ENCODE measurements at places on chromosomes 4 and X. TPM values are rescaled to one million over a fixed set of nuclear protein-coding genes. Genes with fewer than 3 reads are reported as not detected.

- DNase-seq: no peak
These were observed 175.7 kb upstream of the RASGEF1B start for GRCh38 chr4:81647388-81647787.

DNA sequence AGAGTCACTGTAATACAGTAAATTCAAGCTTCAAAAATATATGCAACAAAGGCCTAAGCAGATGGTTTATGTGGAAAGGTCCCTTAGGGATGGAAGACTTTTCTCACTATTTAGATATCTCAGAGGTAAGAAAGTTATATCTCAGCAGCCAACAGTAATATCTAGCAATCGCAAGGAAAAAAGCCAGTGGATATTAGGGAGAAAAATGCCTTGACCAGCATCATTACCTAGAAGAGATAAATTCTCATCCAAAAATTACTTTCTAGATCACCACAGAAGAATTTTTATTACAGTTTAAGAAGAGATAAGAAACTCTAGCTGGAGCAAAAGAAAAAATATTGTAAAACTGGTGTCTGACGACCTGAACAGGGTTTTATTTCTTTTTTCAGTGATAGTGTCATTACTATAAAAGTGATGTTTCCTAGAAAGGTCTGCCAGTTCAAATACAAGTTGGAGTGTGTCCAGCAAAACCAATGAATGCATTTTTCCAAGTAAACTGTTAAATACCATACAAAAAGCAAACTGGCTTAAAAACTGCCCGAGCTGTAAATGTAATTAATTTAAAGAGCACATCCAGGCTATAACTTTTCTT lies 100.0 kb downstream of the ATP11C start:
- DNase-seq: no peak

- DNase-seq: no peak
These were observed 3.3 kb downstream of the HAND2 start for GRCh38 chr4:173526724-173527102.

DNA sequence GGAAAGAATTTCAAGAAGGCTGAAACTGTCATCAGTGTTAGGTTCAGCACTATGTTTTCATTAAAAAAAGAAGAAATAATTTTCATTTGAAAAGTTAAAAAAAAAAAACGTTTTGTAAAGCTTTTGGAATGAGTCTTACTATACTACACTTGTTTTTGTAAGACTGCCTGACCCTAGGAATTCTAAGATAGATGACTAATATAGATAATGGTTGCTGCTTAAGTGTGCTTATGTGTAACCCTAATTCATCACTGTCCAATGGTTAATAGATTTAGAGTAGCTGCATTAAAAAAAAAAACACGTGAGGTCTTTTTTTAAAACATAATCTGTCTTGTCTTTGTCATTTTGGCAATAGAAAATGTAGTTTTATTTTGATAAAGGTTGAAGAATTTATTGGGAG lies 323.2 kb downstream of the IL1RAPL1 start:
- DNase-seq: no peak

DNA sequence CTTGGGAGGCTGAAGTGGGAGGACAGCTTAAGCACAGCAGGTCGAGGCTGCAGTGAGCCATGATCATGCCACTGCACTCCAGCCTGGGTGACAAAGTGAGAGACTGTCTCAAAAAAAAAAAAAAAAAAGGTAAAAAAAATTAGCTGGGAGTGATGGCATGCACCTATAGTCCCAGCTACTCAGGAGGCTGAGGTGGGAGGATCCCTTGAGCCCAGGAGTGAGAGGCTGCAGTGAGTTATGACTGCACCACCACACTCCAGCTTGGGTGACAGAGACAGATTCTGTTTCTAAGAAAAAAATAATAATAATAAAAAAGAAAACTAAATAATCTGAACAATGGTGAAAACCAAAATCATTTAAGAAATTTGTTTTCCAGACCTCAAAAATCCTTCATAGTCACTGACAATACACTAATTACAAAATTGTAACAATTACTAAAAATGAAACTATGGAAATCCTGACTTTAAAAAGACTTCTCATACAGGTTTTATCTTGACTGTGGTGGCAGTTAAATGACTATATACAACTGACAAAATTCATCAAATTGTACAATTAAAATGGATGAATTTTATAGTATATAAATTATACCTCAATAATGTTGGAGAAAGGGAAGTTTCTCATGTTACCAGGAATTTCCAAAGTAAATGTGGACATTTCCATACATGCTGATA lies 31.3 kb downstream of the PHF8 start:
- DNase-seq: no peak

DNA sequence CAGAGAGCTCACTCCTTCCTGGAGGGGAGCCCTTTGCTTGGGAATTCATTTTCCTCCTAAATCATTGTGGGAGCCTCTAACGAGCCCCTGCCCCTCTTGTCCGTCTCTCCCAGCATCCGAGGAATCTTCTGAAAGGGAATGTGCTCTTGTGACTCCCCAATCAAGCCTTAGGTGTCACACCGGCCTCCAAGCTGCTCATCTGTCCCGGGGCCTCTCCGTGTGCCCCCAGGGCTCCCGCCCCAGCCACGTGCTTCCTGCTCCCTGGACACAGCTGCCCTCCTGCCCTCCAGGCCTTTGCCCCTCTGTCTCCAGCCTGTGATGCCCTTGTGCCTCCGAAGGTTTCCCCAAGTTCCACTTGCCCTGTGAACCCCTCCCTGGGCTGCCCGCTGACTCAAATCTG lies 239.8 kb downstream of the AFAP1 start:
- no peak for DNase-seq

GRCh38 chrX:125681058-125681457 lies 361.4 kb downstream of the TEX13C start:
- no peak for DNase-seq

DNA sequence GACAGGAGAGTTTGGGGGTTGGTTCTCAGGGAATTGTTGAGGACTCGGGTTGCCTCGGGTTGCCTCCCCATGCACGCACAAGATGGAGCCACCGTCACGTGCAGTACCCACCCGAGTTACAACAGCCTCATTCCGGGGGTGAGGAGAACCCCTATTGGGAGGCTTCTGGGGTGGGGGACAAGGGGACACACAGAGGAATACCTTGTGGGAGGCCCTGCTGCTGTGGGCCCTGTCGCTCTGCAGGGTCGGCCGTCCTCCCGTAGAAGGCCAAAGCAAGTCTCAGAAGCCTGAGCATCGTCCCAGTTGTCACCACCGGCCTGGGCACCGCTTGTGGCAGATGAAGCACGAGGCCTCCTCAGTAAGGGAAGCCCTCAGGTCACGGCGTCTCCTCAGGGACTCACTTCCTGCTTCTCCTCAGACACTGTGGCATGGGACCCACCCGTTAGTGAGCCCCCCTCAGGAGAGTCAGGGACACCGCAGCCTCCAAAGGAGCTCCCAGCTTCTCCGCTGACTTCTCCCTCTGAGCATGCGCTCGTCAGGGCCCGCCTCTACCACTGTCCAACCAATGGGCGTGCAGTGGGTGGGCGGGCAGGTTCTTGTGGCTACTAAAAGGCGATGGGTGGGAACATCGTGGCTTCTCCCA lies at the start of gene CT55:
Gene CT55 (minus strand): TSS at position 522 of the 643 bp plus-strand sequence. CDS start 227 bp downstream, at position 295.
- no peak for DNase-seq

GRCh38 chr4:10343656-10344055 lies 113.6 kb downstream of the ZNF518B start:
- DNase-seq: no peak

DNA sequence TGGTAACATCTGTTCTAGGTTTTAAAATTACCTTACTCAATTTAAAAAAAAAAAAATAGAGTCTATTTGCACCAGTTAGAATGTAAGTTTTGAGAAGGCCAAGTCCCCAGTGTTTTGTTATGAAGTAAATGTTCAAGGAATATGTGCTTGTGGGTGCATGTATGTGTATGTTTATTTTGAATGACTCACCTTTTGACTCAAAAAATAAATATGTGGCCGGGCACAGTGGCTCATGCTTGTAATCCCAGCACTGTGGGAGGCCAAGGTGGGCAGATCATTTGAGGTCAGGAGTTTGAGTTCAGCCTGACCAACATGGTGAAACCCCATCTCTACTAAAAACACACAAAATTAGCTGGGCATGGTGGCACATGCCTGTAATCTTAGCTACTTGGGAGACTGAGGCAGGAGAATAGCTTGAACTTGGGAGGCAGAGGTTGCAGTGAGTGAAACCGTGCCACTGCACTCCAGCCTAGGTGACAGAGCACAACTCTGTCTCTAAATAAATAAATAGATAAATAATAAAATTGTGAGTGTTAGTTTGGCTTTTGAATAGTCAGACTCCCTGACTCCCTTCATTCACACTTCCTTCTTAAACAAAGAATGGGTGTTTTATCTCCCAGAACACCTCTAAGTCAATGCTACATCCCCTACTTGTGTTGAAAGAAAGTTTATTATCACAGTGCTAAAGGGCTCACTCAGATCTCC lies 511.3 kb upstream of the PCDH7 start:
- DNase-seq: peak; percentile 46

DNA sequence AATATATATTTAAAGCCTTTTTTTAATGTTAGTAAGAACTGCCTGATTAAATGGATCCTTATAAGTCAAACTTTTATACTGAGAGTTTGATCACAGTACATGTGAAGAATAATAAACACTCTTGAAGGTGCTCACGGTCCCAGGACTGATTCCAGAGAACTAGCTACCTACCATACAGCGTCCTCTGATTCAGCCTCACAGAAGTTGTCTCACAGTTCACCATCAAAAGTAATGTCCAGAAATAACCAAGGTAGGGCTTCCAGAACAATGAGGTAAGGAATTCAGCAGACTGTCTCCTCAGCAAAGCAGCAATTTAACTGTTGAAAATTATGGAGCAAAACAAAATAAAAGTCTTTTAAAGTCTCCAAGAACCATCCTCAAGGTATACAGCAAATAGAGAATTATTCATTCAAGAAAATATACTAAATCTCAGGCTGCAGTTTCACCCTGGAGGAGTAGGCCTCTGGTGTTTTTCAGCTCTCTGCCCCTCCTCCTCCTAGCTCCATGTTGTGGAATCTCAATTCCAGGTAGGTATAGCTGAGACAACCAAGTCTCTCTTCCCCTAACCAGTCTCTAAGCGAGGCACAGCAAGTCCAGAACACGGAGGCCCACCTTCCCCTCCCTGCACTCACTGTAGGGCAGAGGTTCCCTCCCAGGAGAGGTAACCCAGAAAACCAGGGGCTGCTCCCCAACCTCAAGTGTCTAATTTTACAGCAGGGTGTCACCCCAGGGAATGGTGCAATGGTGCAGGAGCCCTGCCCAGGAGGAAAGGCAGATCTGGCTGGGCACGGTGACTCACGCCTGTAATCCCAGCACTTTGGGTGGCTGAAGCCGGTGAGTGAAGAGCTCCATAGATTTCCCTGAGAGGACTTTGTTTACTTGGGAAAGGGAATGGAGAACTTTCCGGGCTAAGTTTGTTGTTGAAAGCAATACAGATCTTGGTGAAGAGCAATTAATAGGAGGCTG lies 28.6 kb downstream of the FAM241A start:
- DNase-seq: no peak

The UVSSA gene
- polyA plus RNA-seq: 4.5 TPM

- DNase-seq: no peak
These were observed 15.3 kb downstream of the KLHL2 start for GRCh38 chr4:165222651-165222994.

DNA sequence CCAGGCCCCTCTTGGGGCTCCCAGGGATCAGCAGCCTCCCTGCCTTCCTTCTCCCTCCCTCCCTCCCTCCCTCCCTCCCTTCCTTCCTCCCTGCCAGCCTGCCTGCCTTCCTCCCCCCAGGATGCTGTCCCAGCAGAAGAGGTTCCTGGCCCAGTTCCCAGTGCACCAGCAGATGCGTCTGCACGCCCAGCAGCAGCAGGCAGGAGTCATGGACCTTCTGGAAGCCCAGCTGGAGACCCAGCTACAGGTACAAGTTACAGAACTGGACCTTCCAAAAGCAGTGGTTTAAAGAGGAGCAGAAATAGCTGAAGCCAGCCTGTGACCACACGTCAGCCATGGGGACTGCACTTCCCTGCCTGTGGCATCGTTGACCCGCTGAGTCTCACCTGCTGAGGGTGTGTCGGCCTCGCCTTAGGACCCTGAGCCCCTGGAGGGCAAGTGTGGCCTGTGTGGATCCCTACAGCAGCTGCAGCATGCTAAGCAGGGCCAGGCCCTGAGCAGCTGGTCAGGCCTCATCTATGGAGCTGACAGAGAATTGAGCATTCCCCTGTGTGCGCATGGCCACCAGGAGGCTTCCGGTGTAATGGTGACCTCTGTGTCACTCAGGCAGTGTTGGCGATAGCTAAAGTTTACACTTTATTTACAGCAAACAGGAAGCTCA lies 84.7 kb downstream of the CRMP1 start:
- no peak for DNase-seq

DNA sequence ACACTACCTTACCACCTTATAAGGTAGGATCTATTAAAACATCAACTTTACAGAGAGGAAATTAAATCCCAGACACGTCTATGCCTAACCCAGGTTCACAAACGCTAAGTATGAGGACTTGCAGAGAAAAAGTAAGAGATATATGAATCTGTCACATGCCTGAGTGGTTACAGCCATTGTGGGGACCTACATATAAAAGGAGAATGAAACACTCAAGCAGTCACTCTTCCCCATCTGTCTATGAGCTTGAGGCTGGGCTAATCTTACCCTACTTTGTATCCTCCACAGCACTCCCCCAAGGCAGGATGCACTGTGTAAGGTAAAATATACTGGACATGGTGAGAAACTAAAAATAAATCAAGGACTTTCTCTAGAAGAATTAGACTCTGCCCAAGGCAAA lies 339.9 kb downstream of the HNRNPD start:
- no peak for DNase-seq

DNA sequence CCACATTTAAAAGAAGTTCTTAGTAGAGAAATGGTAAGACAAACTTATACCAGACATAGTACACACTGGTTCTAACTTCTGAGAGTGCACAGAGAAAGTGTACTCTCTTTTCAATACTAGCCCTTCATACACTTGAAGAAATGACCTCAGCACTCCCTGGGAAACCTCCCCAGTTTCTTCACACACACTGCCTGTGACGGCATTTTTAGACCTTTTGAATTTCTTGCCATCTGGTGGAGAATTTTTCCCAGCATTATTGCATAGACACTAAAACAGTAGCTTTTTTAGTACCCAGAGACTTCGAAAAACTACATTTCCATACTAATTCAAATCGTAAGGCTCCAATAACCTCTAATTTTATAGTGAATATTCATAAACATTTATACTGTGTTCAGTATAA lies 341.6 kb upstream of the MAOA start:
- DNase-seq: no peak

- DNase-seq: no peak
These were observed 104.5 kb upstream of the MAOA start for GRCh38 chrX:43551590-43551989.

DNA sequence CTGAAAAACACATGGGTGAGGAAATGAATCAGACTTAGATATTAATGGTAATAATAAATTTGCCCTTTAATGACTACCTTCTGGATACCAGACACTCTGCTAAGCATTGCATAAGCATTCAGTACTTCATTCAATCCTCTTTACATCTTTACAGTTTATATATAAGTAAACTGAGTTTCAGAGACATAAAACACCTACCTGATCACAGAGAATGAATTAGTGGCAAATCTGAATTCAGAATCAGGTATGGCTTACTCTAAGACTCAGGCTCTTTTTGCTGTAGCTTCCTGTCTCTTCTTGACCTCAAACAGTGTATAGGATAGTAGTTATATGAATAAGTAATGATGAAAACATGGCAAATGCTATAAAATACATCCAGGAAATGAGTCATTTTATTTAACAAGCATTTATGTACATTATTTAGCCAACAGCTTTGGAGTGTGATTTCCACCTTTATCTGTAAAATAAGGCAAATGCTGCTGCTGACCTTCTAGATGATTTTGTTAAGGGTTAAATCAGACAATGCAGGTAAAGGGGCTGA lies 83.9 kb downstream of the VEGFC start:
- DNase-seq: no peak

- DNase-seq: peak; percentile 42
These were observed 24.4 kb upstream of the FAM47B start for GRCh38 chrX:34918091-34918736.

- no peak for DNase-seq
These were observed 39.9 kb downstream of the CCNG2 start for GRCh38 chr4:77196866-77197265.
